ENCODE measurements at places on chromosomes 5 and 9.

- DNase-seq = no peak
Observed at GRCh38 chr5:132765311-132766019, 11.6 kb downstream of the SEPTIN8 start.

- peak; percentile 79 for DNase-seq
Observed at GRCh38 chr9:111945216-111945615, 48.6 kb downstream of the UGCG start.

- no peak for DNase-seq
Observed at GRCh38 chr9:122377241-122378164, 6.7 kb downstream of the PTGS1 start.

DNA sequence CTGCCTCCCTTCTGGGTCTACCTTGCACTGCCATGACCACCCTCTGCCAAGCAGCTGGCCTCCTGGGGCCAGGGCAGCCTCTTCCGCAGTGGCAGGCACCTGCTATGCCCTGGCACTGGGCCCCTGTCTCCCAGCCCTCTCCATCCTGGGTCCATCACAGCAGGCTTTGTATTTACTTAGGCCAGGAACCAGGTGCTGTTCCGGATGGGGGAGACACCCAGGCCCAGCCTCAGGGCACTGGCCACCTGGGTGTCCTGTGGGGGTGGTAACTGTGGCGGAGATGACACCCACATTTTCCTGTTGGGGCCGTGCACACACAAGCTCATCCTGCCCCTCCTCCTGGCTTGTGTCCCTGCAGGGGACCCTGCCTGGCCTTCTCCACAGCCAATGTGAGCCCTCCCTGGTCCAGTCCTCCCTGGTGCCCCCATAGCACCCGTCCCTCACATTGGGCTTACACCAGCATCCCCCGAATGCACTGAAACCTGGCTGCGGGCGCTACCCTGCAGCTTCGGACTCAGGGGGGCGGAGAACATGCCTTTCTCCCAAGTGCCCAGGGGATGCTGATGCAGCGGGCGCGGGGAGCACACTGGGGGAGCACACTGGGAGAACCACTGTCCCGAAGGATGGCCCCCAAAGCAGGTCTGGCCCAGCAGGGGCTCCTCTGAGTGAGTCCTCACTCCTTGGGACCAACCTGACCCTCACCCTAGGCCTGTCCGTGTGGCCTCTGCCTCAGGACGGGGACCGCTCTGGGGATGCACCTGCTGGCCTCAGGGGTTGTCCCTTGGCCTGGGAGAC, 17.9 kb downstream of the FAM163B start:
- DNase-seq = no peak

DNA sequence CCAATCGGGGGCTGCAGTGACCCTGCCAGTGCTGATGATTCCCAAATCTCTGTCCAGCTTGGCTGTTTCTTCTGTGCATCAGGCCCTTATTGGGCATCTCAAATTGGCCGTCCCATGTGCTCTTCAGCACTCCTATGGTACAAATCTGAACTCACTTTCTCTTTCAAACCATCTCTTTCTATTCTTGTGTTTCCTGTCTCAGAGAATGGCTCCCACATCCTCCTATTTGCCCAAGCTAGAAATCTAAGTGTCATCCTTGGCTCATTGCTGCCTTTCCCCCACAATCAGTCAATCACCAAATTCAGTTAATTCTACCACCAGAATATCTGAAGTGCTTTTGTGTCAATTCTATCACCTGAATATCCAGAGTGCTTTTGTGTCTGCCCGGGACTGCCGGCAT, 336.6 kb downstream of the CWC27 start:
- no peak for DNase-seq

- peak; percentile 69 for DNase-seq
Observed at GRCh38 chr9:121698627-121699570, 47.5 kb downstream of the DAB2IP start.

Data from EL (cell line).